CD4-positive, CD25-positive, alpha-beta regulatory T cell (primary cell): ENCODE measurements at places on chromosomes 1 and 21.
A peak's percentile ranks its signal among the peaks of the same experiment; 100 is the strongest.

- DNase-seq = no peak
Observed at GRCh38 chr1:38132681-38133080, 86.1 kb upstream of the POU3F1 start.

DNA sequence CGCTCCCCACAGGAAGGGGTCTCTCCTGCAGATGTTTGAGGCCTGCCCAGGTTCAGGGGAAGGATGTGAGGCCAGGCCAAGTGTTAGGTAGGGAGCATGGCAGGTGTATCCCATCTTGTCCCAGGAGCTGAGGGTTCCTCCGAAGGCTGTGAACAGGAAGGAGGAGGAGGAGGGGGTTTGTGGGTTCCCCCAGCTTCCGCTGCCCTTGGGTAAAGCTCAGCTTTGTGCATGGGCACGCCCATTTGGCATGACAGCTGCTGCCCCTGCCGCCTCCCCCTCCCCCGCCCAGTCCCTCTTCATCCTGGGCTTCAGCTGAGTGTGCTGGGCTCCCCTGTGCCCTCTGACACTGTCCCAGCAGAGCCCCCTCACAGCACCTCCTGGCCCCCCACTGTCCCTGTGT is 25.5 kb downstream of the TNFRSF8 start:
- DNase-seq = peak; percentile 30

GRCh38 chr1:181184621-181185020 is 96.1 kb downstream of the IER5 start:
- DNase-seq = no peak

GRCh38 chr1:7824701-7825100 is 28.2 kb downstream of the UTS2 start:
- DNase-seq = no peak
